ENCODE measurements at places on chromosomes 5 and 9. TPM values are rescaled to one million over a fixed set of nuclear protein-coding genes. Genes with fewer than 3 reads are reported as not detected.

SSBP2 gene
- 39.4 TPM for total RNA-seq

TMC1 gene
- total RNA-seq, result not detected

FST gene
- total RNA-seq, result 31.0 TPM

ZNF483 gene
- total RNA-seq, result 1.0 TPM

APBA1 gene
- 11.3 TPM for total RNA-seq

ADAMTSL1 gene
- 37.4 TPM for total RNA-seq

BNC2 gene
- total RNA-seq, result 19.5 TPM

RGS7BP gene
- 0.35 TPM for total RNA-seq

RFESD gene
- total RNA-seq, result 0.17 TPM

FOXD4L4 gene
- not detected for total RNA-seq

GPX8 gene
- 138 TPM for total RNA-seq

PCAT7 gene
- total RNA-seq, result under 0.01 TPM

CSF2 gene
- total RNA-seq, result not detected
